ENCODE measurements at places on chromosomes 1 and 21.

DNA sequence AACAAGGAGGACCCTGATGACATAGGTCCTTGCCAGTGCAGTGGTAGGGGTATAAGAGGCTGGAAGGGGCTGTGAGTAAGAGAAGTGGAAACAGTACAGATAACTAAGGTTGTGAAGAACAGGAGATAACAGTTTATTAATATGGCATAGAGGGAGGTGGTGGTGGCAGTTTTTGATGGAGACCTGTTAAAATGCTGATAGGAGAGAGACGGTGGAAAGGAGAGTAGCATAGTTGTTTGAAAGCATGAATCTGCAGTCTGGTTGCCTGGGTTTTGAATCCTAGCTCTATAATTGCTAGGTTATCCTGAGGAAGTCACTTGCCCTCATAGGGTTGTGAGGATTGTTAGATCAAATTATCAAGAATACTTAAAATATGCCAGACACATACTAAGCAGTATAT lies 19.4 kb downstream of the LRRC41 start:
- DNase-seq, result no peak

DNA sequence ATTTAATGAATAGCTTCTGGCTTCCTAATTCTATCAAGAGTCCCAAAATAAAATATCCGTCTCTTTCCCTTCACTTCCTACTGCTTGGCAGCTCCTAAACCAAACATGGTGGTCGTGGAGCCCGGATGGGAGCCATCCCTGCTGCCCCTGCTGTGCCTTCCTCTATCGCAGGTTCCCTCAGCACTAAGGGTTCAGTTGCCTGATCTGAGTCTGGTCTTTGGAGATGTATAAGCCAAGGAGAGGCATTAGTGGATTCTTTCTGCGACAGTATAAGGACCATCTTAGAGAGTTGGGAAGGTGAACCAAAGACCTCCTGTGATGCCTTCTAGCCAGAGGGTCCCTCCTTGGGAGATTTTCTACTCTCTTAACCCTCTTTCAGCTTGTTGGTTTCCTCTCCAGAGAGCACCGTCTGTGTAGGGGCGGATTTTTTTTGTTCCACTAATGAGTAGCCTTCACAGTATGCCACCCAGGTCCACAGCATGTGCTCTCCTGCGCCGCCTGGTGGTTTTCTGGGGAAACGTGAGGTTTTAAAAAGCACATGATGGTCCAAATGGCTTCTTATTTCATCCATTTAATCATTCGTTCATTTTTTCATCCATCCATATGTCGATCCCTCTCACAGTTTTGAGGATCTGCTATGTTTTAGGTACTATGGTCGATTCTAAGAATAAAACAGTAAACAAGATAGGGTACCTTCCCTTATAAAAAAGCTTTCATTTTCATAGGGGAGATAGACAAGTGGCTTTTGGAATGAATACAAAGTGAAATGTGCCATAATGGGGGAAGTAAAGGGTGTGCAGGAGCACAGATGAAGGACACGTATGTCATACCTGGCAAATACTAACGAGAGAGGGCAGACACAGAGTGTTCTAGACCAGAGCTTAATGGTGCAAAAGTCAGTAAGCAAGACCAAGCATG lies 71.0 kb downstream of the NFASC start:
- peak; percentile 71 for DNase-seq

GRCh38 chr1:153119491-153119971 lies 6.2 kb upstream of the SPRR2F start:
- DNase-seq, result no peak

GRCh38 chr1:210624722-210625121 lies 296.0 kb downstream of the HHAT start:
- DNase-seq, result no peak

DNA sequence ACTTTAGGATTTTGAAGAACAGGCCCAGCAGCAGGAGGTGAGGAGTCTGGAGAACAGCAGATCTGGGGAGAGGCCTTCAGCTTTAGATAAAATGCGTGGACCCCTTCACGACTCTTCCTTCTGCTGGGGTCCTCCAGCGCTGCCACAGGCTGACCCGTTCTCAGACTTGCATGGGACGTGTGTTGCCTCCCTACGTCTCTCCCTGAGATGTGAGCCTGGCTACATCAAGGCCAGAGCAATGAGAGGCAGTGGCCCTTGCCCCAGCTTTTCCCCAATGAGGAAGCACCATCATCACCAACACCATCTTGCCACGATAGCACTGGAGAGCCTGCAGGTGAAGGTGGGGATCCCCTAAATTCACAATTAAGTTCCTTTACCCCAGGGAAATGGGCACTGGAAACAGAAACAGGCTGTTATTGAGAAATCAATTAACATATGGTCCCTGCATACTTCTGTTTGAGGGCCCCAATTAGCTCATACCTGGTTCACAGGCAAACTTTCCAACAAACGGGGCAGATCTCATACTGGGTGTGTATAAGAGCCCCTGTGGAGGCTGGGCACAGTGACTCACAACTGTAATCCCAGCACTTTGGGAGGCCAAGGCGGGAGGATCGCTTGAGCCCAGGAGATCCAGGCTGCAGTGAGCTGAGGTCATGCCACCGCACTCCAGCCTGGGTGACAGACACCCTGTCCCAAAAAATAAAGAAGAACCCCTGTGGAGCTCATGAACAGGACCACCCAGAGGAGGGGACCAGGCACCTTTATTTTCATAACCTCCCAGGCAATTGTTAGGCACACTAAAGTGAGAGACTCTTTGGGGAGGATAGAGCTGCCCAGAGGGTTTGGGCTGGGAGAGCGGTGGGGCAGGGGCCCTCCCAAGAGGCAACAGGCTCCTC lies 12.1 kb upstream of the ADAMTSL4 start:
- DNase-seq, result no peak

DNA sequence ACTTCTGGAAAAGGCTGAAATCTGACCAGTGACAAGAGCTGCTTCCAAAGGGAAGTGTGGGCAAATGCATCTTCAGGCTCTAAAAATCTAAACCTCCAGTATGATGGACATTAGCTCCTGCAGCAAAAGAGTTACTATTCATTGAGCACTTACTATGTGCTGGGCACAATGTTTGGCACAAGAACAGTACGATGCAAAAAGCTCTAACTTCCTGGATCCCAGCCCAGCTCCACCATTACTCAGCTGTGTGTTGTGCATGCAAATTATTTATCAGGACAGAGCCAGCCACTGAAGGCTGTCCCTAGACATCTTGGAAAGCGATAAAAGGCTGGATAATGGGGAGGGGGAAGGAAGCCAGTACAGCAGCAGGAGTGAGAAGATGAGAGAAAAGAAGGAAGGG lies 143.5 kb downstream of the ELAVL4 start:
- no peak for DNase-seq

- no peak for DNase-seq
Observed at GRCh38 chr1:172600615-172601014, 58.3 kb upstream of the FASLG start.

DNA sequence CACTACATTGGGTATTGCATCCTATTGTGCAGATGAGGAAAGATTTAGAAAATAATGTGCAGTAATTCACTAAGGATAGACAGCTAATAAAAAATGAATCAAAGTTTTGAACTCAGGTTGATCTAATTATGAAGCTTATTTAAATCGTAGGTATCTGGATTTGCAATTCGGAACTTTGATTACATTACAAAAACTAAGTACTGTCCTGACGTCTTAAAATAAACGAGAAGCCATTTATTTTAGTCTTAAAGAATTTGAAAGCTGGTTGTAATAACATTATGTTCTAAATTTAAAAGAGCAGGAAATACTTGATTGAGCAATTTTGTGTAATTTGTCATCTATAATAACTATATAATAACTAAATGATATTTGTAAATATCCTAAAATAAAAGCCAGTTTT lies 235.9 kb downstream of the TPR start:
- DNase-seq, result no peak

Data from NCI-H1105 treated with DMSO at 0.1 percent for 48 hours (cell line).